Stimulated activated CD8-positive, alpha-beta memory T cell treated with anti-CD3 and anti-CD28 coated beads, Interleukin-4, amount 100 ng/mL, for 4 hours (primary cell): ENCODE measurements at places on chromosomes 2 and 18.

DNA sequence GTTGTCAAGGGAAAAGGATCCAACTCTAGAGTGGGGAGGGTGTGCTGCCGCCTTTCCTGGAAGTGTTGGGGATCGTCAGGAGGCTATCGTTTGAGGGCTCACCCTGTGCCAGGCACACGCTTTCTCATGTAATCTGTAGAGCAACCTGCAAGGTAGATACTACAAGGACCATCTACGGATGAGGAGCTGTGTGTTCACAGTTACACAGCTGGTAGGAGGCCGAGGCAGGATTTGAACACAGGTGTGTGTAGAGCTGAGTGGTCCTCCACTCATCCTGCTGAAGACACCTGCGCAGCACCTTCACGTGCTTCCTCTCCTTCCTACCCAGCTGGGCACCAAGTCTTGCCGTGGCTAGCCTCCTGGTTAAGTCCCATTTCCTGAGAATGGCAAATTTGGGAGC lies 68.3 kb downstream of the MARCO start:
- DNase-seq: no peak

DNA sequence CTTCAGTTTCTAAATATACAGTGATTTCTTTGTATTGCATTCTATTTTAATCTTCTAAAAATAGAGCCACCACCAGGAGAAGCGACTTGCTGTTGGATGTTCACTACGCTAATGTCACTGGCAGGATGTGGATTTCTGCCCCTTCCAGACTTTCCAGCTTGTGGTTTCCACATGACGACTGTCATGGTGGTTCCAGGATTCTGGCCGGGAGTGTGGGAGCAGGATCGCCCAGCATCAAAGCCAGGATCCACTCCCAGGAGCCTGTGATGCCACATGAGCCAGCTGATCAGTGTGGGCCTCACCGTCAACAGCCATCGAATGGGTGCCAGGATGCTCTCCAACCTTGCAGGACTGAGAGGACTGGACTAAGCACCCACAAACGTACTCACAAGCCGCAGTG lies 148.8 kb downstream of the HDAC4 start:
- no peak for DNase-seq

DNA sequence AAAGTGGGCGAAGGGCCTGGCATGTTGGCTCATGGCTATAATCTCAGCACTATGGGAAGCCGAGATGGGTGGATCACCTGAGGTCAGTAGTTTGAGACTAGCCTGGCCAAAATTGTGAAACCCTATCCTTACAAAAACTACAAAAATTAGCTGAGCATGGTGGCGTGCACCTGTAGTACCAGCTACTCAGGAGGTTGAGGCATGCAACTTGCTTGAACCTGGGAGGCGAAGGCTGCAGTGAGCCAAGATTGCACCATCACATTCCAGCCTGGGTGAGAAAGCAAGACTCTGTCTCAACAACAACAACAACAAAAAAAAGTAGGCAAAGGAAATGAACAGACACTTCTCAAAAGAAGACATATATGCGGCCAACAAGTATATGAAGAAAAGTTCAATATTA lies 196.5 kb downstream of the RAB3GAP1 start:
- no peak for DNase-seq

GRCh38 chr2:174597345-174598047 lies at the start of gene WIPF1:
Gene WIPF1, minus strand, starts transcription at chr2:174597804. Its CDS starts 12,231 bp downstream, at chr2:174585573.
- DNase-seq: peak; percentile 27

GRCh38 chr18:26133652-26134051 lies at the start of gene PSMA8:
Gene PSMA8, plus strand, starts transcription at chr18:26133869. Its CDS starts 97 bp downstream, at chr18:26133966.
- DNase-seq: peak; percentile 2

DNA sequence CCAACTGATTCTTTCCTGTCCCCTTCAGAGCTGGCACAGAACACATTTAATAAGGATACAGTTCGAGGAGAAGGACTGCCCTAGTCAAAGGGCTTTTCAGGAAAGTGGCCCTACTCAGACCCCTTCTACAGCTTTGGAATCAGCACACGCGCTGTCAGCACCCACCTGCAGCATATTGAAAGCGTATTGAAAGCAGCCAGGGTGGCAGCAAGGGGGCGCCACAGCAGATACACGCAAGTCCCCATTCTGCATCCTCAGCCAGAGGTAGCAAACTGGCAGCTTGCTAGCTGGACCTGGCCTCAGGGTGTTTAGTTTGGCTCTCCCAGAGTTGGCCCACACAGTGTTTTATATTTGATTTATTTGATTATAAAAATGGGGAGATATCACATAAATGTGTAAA lies 101.0 kb upstream of the NT5C1B start:
- DNase-seq: no peak

DNA sequence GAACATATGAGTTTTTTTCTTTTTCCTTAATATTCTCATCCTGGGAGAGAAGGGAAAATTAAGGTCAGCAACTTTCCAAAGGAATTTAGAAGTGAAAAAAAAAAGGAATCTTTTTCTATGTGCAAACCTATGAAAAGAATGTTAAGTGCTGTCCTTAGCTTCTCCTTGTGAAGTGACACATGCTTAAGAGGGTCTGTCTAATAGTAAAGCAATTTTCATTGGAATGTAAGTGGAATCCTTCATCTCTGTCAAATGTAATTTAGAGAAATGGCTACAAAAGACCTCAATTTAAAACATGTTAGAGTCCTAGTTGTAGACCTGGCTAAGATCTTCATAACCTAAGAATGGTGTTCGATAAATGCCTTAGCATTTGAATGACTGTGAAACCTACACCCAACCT lies 117.4 kb upstream of the EPB41L3 start:
- no peak for DNase-seq

GRCh38 chr18:45221363-45221762 lies 393.9 kb upstream of the SLC14A2 start:
- no peak for DNase-seq

GRCh38 chr18:37778417-37779165 lies 213.0 kb upstream of the CELF4 start:
- DNase-seq: no peak

GRCh38 chr18:48481092-48481491 lies 57.7 kb upstream of the CTIF start:
- no peak for DNase-seq

DNA sequence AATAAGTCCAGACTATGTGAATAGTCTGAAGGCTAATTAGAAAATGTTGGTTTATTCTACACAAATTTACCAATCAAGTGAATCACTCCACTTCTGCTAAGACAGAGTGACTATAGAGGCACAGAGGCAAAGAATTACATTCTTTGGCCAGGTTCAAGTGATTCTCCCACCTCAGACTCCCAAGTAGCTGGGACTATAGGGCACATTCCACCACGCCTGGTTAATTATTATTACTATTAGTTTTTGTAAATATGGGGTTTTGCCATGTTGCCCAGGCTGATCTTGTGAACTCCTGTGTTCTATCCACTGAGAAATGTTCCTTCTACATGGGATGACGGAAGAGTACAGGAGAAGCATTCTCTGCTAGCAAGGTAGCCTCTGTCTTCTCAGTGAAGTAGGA lies 37.6 kb upstream of the PSME4 start:
- DNase-seq: no peak

- no peak for DNase-seq
These were observed 61.6 kb upstream of the CD302 start for GRCh38 chr2:159859583-159859982.

DNA sequence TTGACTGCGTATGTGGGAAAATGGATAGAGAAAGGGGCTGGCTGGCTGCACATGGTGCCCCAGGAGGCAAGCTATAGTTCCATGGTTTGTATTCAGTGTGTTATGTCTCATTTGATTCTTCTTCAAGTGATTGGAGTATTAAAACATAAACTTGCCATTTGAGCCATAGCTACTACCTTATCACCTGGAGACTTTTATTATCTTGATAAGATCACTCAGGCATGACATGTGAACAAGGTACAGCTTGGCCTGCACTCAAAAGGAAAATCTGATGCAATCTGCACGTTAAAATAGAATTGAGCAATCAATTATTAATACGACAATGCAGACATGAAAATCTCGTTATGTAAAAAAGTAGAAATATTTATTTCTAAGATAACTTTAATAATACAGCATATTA lies 116.9 kb downstream of the RND3 start:
- DNase-seq: no peak

GRCh38 chr18:62545098-62545497 lies 22.3 kb downstream of the ZCCHC2 start:
- DNase-seq: no peak

- DNase-seq: no peak
These were observed 1.6 kb downstream of the HRH4 start for GRCh38 chr18:24461996-24462395.

DNA sequence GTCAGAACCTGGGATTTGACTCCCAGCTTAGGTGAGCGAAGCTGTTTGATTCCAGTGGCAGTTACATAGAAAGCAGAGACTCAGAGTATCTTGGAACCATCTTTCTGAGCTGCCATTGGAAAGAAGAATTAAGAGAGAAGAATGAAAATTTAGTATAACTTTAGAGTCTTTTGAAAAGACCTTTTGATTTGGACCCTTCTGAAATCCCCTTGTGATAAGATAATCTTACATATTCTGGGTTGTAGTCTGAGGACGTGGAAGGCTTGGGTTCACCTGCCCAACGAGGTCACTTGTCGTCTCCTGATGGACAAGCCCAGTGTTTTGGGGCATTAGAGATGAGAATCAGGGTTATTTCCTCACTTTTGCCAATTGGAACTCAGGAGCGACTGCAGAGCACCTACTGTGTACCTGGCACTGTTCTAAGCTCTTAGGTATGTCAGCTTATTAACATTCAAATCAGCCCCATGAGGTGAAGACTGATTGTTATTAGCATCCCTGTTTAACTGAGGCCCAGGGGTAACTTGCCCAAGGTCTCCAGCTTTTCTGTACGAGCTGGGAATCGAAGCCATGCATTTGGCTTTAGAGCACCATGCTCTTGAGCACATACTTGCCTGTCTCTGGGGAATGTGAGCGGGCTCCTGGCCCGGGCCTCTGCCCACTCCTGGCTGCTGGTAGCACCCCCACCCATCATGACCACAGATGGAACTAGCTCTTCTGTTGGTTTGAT lies 2.9 kb downstream of the HK2 start:
- no peak for DNase-seq
